ENCODE measurements at places on chromosomes 13 and 19.

DNA sequence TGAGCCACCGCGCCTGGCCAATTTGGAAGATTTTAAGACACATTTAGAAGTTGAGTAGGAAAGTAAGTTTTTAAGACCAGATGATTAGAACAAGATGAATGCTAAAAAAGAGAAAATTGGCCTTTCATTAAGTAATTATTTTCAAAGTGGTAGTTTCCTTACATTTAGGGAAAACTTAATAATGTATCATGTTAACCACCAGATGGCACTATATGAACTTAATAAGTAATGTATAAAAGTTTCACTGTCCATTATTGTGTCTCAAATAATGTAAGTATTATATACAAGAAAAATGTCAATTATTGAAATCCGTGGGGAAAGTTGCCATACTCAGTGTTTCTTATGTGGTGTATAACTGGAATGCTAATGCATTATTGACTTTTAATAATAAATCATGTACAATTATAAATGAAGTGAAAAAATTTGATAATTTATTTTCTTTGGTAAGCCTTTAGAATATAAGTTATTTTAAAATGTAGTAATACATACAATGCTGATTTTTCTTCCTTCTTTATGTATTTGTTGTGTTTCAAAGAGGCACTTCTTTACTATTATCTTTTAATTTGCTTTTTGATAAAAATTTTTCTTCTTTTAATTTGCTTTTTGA lies 29.2 kb downstream of the COG6 start:
- DNase-seq, result no peak

DNA sequence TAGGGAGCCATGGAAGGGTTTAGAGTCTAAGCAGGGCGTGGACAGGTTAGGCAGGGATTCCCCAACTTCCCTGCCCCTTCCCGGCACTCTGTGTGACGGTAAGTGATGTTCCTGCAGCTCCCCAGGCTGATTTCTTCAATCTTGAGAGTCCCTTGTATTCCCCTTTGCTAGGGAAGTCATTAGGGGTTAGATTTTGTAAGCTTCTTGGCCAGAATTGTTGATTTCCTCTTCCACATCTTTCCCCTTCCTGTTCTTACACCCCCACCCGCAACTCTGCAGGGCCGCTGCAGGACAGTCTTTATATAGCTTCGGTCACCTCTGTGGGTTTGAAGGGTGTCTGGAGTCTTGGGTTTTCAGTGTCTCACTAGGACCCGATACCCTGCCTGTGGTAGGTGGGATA lies 10.6 kb upstream of the ADGRE1 start:
- DNase-seq, result no peak

DNA sequence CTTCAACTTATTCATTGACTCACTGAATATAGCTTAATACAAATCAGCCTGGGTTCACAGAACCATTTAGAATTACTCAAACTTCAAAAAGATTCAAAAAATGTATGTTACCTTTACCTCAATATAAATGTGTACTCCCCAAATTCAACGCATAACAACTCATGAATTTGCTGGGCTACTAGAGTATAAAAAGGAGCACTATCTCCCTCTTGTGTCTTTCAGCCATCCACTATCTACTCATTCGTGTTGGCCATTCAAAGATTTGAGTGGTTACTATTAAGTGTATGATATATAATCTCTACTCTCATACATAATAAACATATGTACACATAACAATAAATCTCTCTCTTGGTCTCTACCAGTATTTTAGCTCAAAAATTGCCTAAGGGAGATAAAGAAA lies 20.3 kb downstream of the INTS6 start:
- no peak for DNase-seq

GRCh38 chr13:101424381-101425155 lies 8.3 kb upstream of the NALCN start:
- DNase-seq, result no peak

- DNase-seq, result no peak
These were observed 433.7 kb downstream of the DIAPH3 start for GRCh38 chr13:59730026-59730425.

- no peak for DNase-seq
These were observed 57.8 kb downstream of the SPATA13 start for GRCh38 chr13:24218338-24218737.

DNA sequence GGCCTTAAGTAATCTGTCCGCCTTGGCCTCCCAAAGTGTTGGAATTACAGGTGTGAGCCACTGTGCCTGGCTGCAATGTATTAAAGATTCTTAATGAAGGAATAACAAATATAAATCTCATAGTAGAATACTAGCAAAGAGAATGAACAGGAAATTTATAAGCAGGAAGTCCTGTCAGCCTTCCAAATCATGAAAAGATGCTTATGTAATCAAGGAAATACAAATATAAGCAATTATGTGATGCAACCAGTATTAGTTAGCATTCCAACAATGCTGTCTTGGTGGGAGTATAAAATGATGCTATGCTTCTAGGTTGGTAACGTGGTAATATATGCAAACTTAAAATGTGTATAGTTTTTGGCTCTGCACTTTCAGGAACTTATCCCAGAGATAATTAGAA lies 133.8 kb downstream of the PDS5B start:
- DNase-seq, result no peak

GRCh38 chr13:75812751-75813181 lies 176.6 kb downstream of the LMO7 start:
- DNase-seq, result no peak

DNA sequence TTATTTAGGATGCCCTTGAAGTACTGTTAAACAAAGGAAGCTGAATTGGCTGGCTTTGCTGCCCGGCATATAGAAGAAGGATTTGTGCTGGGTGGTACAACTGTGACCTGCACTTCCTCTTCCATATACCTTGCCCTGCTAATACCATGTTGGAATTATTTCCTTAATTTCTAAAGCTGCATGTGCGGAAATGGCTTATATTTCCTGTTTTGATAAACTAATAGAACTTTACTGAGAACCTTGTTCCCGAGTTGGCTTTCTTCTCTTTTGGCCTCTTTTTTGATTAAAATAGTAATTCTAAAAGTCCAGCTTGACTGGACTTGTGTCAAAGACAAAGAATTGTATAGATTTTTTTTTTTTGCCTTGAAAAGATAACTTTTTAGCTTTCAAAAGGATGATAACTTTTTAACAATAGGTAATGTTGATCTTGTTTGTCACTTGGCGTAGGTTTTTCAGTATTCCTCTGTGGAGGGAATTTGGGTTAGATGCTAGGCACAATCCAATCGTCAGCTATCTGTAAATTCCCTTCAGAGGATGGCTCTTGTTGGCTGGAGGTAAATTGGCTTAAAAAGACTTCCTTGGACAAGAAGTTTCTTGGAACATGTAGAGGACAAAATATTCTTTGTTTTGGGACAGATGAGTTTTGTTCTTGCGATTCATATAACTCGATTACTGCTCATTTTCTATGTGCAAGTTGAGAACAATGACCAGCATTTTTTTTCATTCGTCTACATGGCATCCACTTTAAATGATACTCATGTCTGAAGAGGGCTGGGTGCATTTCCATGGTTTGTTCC lies 41.4 kb downstream of the COL4A2 start:
- no peak for DNase-seq

Data from coronary artery (tissue), 2 donors.